PC-9 (cell line): ENCODE measurements at places on chromosomes 16 and 17. TPM values are rescaled to one million over a fixed set of nuclear protein-coding genes. Genes with fewer than 3 reads are reported as not detected.

GRCh38 chr16:83705856-83706255 is 101.9 kb upstream of the HSBP1 start:
- no peak for DNase-seq

DNA sequence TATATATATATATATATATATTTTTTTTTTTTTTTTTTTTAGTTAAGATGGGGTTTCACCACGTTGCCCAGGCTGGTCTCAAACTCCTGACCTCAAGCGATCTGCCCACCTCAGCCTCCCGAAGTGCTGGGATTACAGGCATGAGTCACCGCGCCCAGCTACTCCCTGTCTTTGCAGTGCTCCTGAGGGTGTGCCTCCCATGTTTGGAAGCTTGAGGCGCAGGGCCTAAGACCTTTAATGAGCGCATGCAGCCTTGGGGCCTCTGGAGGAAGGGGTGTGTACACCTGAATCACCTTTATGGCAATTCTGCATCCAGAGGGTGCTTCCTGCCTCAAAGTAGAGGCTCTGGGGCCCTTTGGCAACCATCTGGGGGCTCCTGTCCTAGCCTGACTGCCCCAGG is 219.4 kb upstream of the CIBAR2 start:
- DNase-seq: peak; percentile 58

- no peak for DNase-seq
Measured at GRCh38 chr17:74362069-74362405, 369 bp upstream of the BTBD17 start.

DNA sequence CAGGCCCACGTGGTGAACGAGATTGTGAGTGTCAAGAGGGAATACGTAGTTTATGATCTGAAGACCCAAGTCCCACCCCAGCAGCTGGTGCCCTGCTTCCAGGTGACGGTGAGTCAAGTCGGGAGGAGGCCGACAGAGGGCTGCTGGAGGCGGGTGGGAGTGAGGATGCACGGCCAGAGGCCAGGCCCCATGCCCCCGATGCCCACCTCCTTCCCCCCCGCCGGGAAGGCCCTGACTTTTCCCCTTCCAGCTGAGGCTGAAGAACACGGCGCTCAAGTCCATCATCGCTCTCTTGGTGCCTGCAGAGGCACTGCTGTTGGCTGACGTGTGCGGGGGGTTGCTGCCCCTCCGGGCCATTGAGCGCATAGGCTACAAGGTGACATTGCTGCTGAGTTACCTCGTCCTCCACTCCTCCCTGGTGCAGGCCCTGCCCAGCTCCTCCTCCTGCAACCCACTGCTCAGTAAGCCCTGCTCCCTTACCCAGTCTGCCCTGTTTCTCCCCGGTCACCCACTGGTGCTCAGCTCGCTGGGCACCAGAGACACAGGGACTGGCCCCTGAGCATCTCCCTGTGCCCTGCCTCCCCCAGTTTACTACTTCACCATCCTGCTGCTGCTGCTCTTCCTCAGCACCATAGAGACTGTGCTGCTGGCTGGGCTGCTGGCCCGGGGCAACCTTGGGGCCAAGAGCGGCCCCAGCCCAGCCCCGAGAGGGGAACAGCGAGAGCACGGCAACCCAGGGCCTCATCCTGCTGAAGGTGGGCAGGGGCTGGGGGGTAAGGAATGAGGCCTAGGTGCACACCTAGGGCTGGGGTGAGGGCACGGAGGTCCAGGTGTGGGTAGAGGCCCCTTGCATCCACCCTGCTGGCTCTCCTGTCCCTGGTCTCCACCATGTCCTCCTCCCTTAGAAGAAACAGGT is 2.6 kb downstream of the ZACN start:
- DNase-seq: no peak

GRCh38 chr17:39252788-39253460 is 27.2 kb upstream of the STAC2 start:
- DNase-seq: no peak

GRCh38 chr16:1159973-1160772 is 7.3 kb downstream of the CACNA1H start:
- DNase-seq: peak; percentile 34

- no peak for DNase-seq
Measured at GRCh38 chr16:58119509-58119845, 9.7 kb downstream of the CFAP20 start.

- DNase-seq: no peak
Measured at GRCh38 chr16:67548265-67549126, 13.8 kb upstream of the CTCF start.

Gene CLEC19A
- total RNA-seq: 0.38 and 0.41 TPM in 2 replicates

- DNase-seq: peak; percentile 69
Measured at GRCh38 chr16:50696575-50697420, 3.4 kb downstream of the NOD2 start.

GRCh38 chr17:44115585-44116415 is 7.6 kb downstream of the HDAC5 start:
- DNase-seq: peak; percentile 42

DNA sequence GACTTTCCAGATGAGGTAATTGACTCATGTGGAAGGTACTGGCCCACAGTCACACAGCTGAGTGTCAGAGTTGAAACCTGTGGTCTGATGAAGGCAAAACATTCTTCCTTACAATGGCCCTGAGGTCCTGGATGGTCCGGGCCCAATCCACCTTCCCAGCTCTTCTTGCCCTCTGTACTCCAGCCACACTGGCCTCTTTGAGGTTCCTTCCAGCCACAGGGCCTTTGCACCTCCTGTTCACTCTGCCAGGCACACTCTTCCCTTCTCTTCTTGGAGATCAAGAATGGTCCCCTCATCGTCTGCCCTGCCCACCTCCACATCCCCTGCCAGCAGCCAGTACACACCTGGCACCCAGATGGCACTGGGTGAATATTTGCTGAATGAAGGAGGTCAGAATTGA is 6.5 kb upstream of the PEMT start:
- DNase-seq: no peak

GRCh38 chr17:12078791-12079190 is 58.1 kb downstream of the MAP2K4 start:
- no peak for DNase-seq

DNA sequence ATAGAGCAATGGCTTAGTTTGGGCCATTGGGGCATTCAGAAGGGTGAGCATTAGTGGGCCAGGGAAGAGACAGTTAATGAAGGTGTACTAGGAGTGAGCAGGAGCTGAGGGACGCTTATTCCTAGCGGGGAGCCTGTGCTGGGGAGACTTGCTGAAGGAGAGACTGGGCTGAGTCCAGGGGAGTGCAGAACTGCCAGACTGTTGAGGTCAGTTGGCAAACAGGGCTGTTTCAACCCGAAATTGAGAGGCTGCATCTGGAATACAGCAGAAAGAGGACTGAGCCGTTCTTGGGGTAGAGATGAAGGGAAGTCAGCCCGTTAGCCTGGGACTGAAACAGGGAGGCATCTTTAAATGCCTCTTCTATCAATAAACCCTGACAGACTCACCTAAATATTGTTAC is 33.2 kb downstream of the MAP2K6 start:
- DNase-seq: no peak

Gene NOB1
- total RNA-seq: 66.9 and 93.2 TPM in 2 replicates
